ENCODE measurements at places on chromosomes 1 and 21.
A peak's percentile ranks its signal among the peaks of the same experiment; 100 is the strongest.

GRCh38 chr1:71908871-71909390, 373.4 kb downstream of the NEGR1 start:
- DNase-seq: no peak

GRCh38 chr1:159084867-159085266, 8.3 kb upstream of the AIM2 start:
- DNase-seq: no peak

DNA sequence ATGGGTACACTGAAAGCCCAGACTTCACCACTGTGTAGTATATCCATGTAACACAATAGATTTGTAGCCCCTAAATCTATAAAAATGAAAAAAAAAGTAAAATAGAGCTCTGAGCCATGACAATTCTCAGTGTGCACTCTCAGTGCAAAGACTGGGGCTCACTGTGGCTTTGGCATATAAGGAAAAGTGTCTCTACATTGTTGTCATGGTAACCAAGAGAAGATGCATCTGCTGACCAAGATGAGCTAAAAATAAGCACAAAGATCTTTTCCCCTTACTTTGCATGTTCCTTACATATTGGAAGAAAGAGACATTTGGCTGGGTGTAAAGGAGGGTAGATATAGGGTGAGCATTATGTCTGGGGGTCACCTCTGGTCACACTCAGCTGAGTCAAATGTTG, 12.0 kb downstream of the PGLYRP4 start:
- no peak for DNase-seq

- peak; percentile 84 for DNase-seq
These were observed 12.0 kb downstream of the SSU72 start for GRCh38 chr1:1562556-1563195.

- DNase-seq: no peak
These were observed 23.1 kb upstream of the CNN3 start for GRCh38 chr1:94949681-94950661.

DNA sequence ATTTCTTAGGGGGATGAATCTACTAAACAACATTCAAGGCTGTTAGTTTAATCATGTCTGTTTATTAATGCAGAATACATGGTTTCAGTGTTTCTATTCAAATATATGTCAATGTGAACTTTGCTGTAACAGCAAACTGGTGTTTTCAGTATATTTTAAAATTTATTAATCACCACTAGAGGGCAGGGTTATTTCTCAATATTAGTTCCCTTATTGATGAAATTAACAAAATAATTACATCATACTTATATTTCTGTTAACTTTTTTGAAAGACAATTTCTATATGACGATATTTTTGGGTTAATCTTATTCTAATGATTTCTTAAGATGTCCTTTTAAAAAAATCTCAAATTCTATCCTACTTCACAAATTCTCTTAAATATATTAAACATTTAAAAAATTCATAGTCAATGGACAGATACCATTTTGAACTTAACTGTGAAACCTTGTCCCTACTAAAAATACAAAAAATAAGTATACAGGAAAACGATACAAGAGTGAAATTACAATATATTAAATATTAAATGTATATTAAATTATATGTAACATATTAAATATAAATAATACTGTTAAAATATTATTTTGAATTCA, 1034.1 kb upstream of the PRMT6 start:
- no peak for DNase-seq

DNA sequence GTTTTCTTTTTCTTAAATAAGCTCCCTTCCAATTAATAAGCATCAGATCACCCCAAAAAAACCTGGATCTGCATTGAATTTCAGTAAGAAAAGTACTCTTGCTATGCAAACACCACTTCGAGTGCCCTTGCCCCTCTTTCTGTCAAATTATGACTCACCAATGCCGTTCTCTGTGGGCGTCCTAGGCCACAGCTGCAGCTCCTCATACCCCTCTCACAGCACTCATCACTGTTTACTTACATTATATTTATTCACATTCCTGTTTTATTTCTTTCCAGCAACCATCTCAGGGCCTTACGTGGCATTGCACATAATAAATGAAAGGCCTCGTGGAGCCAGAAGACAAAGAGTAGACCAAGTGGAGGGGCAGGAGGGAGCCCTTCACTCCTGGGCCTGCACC, 99.1 kb upstream of the CTTNBP2NL start:
- DNase-seq: no peak

DNA sequence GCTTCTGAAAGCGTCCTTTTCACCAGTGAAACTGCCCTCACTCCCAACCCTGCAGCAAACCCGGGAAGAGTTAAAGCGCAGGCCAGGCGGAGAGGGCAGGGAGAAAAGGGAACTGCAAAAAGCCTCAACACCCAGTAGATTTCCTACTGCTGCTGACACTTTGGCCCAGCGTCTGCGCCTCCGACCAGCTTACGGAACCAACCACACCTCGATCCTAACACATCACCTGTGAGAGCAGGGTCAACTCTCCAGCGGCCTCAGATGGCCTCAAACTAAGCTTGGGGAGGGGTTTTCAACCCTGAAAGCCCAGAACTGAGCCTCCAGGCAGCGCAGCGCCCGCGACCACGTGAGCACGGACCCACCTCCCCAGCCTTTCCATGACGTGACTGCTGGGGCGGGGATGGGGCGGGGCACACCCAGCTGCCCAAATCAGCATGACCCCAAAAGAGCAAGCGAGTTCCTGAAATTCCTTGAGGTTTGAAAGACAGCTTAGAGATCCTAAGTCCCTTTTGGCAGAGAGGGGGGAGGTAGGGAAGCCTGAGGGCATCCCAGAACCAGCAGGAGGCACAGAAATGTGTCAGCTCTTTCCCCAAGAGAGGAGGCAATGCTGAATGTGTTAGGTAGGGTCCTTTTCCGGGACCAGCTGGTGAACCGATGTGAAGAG, 59.1 kb downstream of the ITPKB start:
- DNase-seq: no peak

DNA sequence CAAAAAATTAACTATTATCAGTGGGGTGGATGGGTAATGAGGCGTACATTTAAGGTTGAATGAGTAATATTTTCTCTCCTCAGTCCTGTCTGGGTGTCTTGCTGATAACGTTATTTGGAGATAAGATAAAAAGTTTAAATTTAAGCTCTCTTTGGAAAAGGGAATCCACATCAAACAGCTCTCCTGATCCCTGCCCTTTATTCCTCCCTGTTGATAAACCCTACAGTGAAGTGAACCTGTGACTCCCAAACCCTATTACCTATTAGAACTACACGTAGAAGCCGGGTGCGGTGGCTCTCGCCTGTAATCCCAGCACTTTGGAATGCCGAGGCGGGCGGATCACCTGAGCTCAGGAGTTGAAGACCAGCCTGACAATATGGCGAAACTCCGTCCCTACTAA, 9.9 kb upstream of the GPR161 start:
- DNase-seq: no peak

GRCh38 chr1:6166221-6166620, 13.9 kb downstream of the CHD5 start:
- DNase-seq: no peak

DNA sequence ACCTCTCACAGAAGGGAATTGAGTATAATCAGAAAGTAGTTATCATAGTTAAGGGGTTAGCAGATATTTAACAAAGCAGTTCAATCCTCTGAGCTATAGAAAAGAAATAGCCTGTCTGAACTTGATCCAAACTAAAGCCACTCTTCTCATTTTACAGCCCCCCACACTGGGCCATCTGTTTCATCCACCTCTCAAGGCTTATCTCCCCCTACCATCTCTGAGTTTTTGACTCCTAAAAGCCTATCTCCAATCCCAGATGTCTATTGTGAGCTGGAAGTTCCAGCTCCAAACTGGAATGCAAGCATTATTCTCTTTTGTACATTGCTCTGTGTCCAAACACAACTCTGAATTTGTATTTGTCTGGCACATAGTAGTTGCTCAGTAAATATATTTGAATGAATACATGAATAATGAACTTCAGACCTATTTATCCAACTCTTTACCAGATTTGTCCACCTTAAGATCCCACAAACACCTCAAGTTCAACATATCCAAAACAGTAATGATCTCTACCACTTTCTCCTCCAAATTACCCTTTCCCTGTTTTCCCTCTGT, 98.1 kb downstream of the PLPP3 start:
- no peak for DNase-seq

DNA sequence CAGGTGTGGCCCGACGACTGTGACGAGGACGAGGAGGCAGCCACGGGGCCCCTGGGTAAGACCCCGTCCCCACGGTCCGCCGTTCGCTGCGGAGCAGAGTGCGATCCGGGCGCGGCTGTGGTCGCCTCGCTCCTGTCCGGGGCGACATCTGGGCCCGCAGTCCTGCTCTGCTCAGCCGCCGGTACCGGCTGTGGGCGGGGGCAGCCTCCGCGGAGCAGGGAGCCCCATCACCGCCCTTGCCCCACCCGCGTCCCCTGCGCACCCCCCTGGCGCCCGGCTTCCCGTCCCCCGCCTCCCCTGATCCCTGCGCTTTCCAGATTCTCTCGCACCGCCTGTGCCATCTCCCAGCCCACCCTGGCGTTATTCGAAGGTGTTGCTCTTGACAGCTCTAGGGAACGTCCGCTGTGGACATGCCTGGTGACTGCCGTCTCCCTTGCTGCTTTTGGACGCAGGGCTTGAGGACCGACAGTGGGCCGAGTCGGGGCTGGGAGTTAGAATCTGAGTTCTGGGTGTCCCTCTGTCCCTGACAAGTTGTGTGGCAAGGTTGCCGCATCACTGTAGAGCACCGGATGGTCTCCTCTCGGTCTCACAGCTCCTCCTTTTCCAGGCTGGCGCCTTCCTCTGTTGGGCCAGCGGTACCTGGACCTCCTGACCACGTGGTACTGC, 596 bp downstream of the TOR3A start:
- peak; percentile 83 for DNase-seq
